ENCODE measurements at places on chromosomes 1 and 21. TPM values are rescaled to one million over a fixed set of nuclear protein-coding genes. Genes with fewer than 3 reads are reported as not detected.

DNA sequence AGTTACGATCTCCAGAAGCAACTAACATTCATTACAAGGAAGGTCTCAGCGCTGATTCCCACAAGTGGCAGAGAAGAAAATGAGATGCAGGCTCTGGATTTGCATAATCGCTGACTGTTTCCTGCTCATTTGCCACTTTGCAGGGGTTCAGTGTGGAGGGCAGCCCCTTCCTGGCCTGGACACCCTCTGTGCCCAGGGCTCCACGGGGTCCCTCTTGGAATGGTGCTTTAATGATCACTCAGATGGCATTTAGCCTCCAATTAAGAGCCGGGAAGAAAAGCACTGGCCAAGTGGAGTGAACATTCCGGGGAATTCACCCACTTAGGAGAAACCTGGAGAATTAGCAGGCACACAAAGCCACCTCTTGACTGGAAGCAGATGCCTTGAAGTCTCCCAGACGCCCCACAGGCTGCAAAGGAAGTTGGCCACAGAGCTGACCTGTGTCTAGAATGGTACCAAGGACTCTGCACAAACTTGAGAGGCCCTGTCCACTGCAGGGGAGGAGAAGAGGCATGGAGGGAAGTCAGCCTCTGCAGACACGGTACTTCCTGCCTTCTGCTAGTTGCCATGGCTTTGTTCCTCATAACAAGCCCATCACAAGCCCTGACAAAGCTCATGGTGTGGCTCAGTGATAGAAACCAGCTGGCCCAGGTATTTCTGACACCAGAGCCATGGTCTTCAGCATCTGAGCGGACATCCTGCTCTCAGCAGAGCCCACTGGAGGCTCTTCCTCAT lies 157.2 kb downstream of the KAZN start:
- no peak for DNase-seq

DNA sequence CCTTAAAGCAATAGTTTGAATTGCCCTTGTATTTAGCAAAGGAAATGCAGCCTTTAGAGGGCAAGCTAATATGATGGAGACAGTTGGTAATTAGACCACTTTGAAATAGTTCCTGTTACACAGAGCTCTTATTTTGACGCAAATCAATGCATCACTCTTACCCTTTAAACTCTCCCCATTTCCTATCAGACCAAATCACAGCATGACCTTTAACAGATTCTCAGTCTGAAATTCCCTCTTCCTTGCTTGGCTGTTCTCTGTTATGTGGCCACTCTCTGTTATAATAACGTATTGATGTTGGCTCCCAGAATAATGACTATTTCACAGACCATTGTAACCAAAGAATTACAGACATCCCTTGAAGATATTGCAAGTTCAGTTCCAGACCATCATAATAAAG lies 66.9 kb upstream of the NGF start:
- no peak for DNase-seq

DNA sequence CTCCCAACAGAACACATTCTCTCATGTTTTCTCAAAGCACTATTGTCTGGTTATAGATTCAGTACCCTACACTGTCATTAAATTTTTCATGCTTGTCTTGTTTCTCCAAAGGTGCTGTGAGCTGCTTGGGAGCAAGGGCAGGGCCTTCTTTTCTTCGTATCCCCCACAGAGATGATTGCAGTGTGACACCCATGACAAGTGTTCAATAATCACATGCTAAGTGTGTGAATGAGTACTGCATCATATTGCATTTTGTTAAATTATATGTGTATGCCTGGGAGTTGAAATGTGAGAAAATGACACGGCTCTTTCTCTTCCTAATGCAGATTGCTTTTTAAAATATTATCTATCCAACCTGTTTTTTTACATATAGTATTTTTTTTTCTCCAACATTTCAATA lies 57.3 kb upstream of the MAGI3 start:
- DNase-seq = no peak

GRCh38 chr1:206682111-206682510 lies 2.6 kb upstream of the MAPKAPK2 start:
- DNase-seq = no peak

DNA sequence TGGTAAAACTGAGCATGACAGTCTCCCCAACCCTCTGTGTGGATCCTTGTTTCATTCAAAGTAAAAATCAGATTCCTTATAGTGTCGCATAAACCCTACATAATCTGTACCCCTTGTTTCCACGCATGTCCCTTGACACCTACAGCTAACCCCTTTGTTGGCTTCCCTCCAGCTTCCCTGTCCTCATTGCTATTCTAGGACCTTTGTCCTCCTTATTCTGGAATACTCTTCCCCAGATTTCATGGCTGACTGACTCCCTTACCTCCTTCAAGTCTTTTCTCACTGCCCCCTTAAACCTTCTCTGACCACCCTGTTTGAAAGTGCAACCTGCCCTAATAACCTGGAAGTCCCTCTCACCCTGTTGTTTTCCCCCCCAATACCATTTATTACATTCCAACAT lies 4.0 kb downstream of the RNF11 start:
- DNase-seq = no peak

DNA sequence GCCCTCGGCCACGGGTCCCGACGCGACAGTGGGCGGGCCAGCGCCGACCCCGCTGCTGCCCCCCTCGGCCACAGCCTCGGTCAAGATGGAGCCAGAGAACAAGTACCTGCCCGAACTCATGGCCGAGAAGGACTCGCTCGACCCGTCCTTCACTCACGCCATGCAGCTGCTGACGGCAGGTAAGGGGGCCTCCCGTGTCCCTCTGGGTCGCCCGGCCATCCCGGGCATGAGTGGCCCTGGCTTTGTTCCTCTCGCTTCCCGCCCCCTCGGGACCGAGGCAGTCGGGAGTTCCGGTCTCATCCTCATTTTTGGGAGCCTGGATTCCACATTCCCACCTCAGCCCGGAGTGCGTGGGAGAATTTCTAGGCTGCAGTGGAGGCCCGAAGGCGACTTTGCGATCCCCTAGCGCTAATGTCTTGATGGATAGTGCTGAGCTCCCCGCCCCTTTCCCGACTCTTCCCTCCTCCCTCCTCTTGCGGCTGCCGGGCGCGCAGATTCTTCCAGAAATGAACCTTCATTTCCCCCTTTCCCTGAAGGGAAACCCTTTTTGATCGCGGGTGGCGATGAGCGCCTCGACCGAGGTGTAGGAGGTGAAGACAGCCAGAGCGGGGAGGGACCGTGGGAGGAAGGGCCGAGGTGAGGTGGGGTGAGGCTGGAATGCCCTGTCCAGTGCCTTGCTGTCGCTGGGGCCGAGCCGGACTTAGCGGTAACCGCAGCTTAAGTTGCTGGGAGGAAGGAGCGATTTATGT lies 705 bp downstream of the KHDRBS1 start:
- peak; percentile 38 for DNase-seq

- no peak for DNase-seq
These were observed 28.3 kb downstream of the THAP3 start for GRCh38 chr1:6652986-6653385.

DNA sequence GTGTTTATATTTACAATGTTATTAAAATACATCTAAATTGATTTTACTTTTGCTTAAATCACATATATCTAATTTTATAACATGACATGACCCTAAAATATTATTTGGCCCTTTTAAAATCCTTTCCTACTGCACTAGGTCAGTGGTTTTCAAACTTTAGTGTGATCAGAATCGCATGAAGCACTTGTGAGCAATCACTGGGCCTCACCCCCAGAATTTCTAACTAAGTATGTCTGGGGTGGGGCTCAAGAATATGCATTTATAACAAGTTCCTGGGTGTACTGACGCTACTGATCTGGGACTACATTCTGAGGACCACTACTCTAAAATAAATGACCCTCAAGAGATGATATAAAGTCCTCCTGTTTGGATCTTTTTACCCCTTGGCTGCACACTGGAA lies 8.8 kb downstream of the COL24A1 start:
- no peak for DNase-seq

DNA sequence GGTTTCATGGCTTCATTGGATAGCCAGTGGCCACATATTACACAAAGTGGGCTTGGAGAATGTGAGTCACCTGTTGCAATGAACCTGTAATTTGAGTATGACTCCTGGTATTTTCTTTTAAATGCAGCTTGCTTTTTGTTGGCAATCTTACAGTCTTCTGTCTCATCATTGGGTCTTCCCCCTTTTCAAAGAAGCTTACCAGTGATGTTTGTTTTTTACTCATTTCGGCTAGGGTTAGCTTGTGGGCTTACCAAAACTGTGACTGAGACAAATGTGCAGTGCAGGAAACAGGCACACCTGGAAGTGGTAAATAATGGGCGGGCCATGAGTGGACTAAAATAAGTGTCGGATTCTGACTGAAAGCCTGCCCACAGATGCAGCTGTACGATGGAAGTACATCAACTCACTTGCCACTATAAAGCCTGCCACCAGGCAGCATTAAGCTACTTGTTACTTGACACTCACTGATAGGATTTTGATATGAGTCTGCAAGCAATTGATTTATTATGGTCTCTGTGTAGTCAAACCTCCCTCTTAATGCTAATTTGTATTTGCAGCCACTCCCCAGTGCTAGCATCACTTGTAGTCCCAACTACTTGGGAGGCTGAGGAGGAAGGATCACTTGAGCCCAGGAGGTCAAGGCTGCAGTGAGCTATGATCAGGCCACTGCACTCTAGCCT lies 4.2 kb downstream of the HHAT start:
- DNase-seq = peak; percentile 72

DNA sequence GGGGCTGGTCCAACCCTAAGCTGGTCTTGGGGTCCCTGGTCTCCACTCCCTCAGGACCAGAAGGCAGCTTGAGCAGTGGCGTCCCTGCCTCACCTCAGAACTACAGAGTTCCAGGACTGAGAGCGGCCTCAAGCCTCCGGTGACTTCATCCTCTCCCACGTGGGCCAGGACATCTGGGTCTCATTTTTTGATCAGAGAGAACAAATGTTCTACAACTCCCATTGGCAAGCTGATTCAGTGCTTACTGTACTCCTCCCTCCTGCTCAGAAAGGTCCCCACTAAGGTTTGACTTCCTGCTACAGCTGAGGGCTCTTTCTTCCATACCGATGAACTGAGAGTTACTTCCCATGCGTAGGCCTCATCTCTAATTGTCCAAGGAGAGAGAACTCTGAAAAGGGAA lies 78.5 kb downstream of the PLXNA2 start:
- no peak for DNase-seq

DNA sequence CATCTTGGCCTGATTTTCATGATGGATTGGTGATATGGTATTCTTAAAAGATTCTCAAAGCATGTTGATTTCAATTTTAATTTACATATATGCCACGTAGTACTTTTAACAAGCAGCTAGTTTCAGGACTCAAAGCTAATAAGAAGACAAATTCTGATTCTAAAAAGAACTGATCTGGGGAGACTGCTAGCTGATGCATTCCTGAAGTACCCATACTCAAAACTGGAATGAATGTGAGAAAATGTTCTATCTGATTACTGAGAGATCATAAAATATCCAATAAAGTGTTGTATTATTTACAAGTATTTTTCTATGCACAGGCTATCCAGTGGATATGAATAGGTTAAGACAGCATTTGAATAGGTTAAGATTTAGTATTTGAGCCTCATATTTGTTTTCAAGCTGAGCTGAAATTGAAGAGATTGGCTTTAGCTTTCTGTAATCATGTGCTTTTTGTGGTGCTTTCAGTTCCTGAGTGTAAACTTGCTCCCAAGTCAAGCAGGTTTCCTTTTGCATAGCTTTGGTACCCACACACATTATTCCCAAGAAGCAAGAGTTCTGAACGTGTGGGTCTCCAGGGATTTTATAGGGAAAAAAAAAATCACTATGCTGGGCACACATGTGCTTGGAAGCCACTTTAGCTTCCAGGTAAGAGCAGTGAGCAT lies 114.1 kb downstream of the VPS13D start:
- DNase-seq = no peak

GRCh38 chr1:212700223-212700891 lies 717 bp upstream of the BATF3 start:
- DNase-seq = peak; percentile 64

DNA sequence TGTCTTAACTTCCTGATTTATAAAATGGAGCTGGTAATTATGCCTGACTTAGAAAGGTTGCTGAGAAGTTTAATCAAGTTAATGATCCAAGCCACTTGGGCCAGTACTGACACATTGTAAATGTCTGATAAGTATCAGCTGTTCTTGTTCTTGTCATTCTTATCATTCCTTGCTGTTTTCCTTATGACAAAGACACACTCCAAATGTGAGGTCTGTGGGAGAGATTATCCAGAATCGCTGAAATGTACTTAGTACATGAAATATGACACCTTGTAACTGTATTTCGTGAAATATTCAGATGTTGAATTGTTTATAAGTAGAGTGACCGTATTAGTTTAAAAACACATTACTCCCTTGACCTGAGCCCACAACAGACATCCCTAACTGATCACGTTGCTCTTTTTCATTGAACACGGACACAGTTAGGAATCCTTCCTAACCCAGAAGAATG lies 6.1 kb downstream of the AADACL4 start:
- no peak for DNase-seq

GRCh38 chr1:1899266-1899966 lies 8.5 kb upstream of the GNB1 start:
- no peak for DNase-seq

DNA sequence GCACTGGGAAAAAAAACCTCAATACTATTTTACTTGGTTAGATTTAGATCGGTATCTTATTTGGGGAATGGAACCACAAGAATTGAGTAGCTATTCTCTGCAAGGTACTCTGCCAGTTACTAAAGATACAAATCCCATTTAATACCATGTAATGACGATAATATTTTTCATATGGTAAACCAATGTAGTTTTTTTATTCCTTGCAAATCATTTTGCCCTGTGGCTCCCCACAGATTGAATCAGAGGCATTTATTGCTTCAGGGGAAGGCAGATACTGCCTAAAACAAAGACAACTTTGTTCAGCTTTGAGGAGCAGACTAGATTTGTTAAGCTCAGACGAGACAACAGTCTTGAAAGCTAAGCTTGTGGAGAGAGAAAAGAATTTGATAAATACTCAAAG lies 226.7 kb upstream of the RUNX1 start:
- no peak for DNase-seq

DNA sequence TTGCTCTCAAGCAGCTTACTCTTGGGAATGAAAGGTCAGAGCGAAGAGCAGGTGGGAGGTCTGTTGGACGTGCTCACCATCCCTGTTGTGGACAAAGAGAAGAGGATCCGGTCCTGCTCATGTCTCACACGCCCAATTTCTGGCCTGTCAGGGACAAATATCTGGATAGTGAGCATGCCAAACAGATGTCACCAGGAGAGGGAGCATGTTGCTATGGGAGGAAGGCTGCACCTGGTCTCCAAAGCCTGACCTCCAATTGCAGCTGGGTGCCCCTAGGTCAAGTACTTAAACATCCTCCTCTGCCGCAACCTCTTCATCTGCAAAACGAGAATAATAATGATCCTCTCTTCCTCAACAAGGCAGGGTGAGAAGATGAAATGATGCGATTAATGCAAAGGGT lies 53.4 kb downstream of the DMRTA2 start:
- DNase-seq = no peak

SLC6A17 gene
- total RNA-seq = 0.13 TPM

THBS3 gene
- total RNA-seq = 54.9 TPM

CACNA1S gene
- not detected for total RNA-seq

PLPPR4 gene
- not detected for total RNA-seq

LY9 gene
- total RNA-seq = 1.6 TPM

PGLYRP3 gene
- total RNA-seq = not detected

CHI3L2 gene
- total RNA-seq = 3.3 TPM

LCE1B gene
- not detected for total RNA-seq

GTF2B gene
- total RNA-seq = 15.1 TPM

KRTAP22-2 gene
- not detected for total RNA-seq

LRP8 gene
- 4.8 TPM for total RNA-seq

LRRIQ3 gene
- total RNA-seq = 0.54 TPM

SMPDL3B gene
- total RNA-seq = 43.4 TPM

SFN gene
- 66.6 TPM for total RNA-seq

Data from Peyer's patch (tissue), 4 donors.